Neural crest cell (in vitro differentiated cells): ENCODE measurements at places on chromosomes 5 and 9. TPM values are rescaled to one million over a fixed set of nuclear protein-coding genes. Genes with fewer than 3 reads are reported as not detected.
A peak's percentile ranks its signal among the peaks of the same experiment; 100 is the strongest.

DNA sequence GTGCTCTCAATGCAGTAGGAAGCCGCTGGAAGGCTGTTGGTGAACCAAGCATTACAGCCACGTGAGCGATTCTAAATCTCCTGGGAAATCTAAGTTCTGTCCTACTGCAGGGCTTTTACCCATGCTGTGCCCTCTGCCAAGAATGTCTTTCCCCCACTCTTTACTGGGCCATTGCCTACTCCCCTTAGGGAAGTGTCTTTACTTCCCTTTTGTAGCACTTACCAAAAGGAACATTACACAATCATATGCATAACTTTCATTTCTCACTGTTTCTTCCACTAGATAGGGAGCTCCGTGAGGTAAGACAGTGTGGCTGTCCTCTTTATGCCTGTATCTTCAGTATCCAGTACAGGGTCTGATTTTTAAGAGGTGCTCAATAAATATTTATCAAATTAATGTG, 241.7 kb upstream of the NR4A3 start:
- H3K4me1 ChIP-seq: no peaks in the 10 kb centered on the region
- H3K27me3 ChIP-seq: no peaks in the 10 kb centered on the region
- DNase-seq: no peak
- H3K4me3 ChIP-seq: no peak overlapping the region
- no peak overlapping the region for H3K27ac ChIP-seq
- no peaks in the 10 kb centered on the region for H3K36me3 ChIP-seq

The SHOC1 gene
- not detected in 2 replicates for total RNA-seq

The FIBCD1 gene
- 0.23 and 0.45 TPM in 2 replicates for total RNA-seq

GRCh38 chr9:135907006-135907430, 328 bp downstream of the CAMSAP1 start:
- H3K27me3 ChIP-seq: peaks cover 3% of the 10 kb centered on the region
- H3K27ac ChIP-seq: no peak overlapping the region
- no peak overlapping the region for H3K4me3 ChIP-seq
- peaks cover 53% of the 10 kb centered on the region for H3K4me1 ChIP-seq
- peak; percentile 40 for DNase-seq
- H3K36me3 ChIP-seq: peaks cover 38% of the 10 kb centered on the region

DNA sequence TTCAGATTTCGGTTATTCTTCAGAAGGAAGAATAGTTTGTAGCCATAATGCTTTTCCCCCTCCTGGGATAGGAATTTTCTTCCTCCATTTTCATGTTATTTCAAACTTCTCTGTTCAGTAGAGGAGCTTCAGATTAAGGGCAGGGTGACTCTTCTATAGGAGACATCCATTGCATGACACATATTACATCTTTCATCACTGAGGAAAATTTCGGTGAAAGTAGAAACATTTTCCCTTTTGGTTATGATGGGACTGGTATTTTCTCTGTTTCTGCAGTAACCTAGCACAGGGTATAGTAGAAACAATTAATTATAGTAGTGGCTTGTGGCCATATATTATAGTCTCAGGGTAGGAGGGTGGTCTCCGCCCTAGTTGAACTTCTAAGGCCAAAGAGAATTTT, 1.1 kb downstream of the IPO11 start:
- no peak for DNase-seq
- H3K4me1 ChIP-seq: peaks cover 19% of the 10 kb centered on the region
- H3K36me3 ChIP-seq: no peaks in the 10 kb centered on the region
- peak overlapping the region; percentile 84 for H3K4me3 ChIP-seq
- no peaks in the 10 kb centered on the region for H3K27me3 ChIP-seq

The GPR150 gene
- 0.14 TPM in 1 of 2 replicates, not detected in the other for total RNA-seq

DNA sequence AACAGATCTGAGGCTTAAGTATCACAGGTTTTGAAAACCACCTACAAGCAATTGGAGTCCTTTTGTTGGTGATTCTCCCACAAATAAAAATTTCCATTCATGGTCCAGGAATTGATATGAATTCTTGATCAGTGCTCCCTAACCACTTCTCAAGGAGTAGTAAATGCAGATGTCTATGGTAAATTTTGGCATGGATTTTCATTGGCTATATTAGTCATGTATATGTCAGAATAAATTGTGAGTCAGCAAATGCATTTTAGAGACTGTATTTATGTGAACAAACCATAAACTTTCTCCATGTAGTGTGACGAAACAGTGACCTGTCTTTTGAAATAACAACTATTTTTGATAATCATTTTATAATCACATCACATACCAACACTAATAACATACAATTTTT, 611.1 kb downstream of the HTR1A start:
- no peak for DNase-seq
- H3K4me3 ChIP-seq: no peak overlapping the region
- no peaks in the 10 kb centered on the region for H3K4me1 ChIP-seq
- H3K36me3 ChIP-seq: no peaks in the 10 kb centered on the region
- H3K27me3 ChIP-seq: peaks cover 5% of the 10 kb centered on the region

DNA sequence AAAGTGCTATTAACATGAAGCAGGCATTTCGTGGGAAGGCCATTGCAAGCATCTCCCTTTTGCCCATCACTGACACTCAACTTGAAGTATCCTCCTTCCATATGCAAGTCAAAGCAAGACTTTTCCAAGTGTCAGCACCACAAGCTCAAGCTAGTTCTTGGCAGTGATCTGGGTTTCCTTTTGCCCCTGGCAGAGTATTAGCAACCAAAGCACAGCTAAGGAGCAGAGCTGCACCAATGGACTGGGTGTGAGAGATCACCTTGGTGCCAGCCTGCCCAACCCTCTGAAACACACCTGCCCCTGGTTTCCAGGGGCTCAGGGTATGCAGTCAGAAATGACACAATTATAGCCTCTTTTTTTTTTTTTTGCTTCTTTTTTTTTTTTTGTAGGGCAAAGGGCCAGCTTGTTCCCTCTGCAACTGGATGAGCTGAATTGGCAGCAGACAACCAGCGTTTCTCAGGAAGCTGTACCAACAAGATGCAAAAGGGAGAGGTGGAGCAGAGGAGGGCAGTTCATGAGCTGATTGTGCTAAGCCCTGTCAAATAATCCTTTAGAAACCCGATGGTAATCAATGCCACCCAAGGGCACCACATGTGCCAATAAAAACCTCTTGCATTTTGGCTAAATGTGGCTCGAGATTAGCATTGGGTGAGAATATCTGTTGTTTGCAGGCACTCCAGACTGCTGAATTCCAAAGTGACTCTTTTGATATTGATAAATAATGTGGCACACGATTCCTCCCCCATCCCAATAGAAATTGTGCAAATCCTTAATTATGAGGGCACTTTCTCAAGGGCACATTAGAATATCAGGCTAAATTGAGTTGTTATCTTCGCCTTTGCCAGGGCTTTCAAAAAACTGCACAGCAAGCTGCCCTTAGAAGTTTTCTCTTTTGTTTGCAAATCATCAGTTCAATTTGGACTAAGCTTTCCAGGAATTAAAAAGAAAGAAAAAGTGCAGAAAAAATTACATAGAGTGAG, 192.4 kb downstream of the GAS1 start:
- no peaks in the 10 kb centered on the region for H3K27me3 ChIP-seq
- no peaks in the 10 kb centered on the region for H3K36me3 ChIP-seq
- no peak overlapping the region for H3K4me3 ChIP-seq
- H3K4me1 ChIP-seq: no peaks in the 10 kb centered on the region
- no peak for DNase-seq

The C5 gene
- total RNA-seq: 8.3 and 9.4 TPM in 2 replicates

DNA sequence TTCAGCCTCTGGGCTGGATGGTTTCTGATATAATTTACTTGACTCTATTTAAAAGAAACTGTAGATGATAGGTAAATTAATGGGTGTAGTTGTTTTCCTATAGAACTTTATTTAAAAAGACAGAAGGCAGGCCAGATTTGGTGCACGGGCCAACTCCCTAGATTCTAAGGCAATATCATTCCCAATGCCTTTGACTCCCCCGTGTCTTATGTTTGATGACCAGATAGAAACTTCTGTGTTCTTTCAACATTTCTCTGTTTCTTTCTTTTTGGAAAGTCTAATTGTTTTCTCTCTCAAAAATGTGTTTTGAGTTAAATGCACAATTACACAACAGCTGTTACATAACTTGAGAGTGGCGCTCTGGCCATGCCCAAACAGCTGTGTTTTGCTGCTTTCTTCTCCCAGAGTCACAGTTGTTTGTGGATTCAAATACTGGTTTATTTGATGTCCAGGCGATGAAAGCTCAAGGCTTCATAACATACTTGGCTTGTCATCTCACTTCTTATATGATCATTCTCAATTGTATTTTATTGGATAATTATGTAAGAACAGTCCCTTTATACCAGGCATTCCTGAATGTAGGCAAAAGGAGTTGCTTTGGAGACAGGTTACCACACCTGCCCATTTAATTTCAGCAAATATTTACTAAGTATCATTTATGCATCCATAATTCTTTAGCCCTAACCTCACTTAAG, 1.7 kb upstream of the ALDH1A1 start:
- H3K4me3 ChIP-seq: no peak overlapping the region
- H3K27ac ChIP-seq: no peak overlapping the region

DNA sequence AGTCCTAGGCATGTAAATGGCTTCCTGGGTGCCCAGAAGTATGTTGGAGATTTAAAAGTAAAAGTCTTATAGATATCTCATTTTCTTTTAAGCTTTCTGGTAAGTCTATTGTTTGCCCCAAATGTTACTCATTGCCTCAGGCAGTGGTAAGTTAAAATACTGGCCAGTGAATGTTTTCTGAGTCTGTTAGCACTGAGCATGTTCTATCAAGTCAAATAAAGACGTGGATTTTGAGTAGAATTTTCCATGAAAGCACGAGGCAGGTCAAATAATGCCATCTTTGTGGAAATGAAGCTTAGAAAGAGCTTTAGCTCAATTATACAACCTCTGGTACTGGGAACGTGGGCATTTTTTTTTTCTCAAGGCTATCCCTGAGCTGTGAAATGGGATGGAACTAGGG, 651.3 kb upstream of the ACO1 start:
- no peak for DNase-seq
- peaks cover 13% of the 10 kb centered on the region for H3K4me1 ChIP-seq
- no peak overlapping the region for H3K4me3 ChIP-seq
- no peaks in the 10 kb centered on the region for H3K36me3 ChIP-seq
- no peaks in the 10 kb centered on the region for H3K27me3 ChIP-seq
- H3K27ac ChIP-seq: no peak overlapping the region

The GLRX gene
- 10.3 and 10.4 TPM in 2 replicates for total RNA-seq

GRCh38 chr9:84731696-84732095, 62.2 kb downstream of the NTRK2 start:
- peaks cover 5% of the 10 kb centered on the region for H3K36me3 ChIP-seq
- DNase-seq: no peak
- H3K27me3 ChIP-seq: no peaks in the 10 kb centered on the region
- H3K4me3 ChIP-seq: no peak overlapping the region

DNA sequence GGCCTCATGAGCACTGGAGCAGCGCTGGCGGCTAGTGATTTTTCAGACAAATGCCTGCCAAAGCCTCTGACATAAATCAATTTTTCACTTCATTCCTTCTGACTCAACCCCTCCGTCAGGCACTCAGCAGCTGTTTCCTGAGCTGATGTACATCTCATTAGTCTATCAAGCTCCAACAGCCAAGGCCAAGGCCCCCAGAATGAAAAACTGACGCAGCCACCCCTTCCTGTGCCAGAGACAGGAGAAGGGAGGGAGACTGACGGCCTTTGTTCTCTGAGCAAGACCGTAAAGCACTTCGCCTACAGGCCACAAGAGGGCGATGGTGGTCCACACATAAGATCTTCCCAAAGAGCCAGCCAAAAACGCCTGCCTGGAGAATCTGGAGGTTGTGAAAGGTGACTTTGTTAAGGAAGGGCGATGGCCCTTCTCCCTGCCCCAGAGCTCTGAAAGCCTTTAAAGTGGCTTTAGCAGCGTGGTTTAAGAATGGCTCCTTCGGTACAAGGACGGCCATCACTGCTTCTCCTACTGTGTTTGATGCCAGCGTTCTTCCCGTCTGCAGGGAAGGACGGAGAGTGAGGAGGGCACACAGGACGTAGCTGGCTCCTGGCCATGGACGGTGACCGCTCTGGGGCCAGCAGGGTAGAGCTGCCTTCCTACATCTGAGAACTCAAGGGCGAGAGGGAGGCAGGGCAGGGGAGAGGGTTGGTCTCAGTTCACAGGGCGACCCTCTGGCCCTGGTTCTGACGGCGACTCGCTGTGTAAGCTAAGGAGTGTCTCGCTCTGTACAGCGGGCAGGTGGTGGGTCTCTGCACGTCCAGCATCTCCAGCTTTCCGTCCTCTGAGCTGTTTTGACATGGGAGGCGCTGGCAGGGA, 37.0 kb downstream of the ALG2 start:
- no peak overlapping the region for H3K4me3 ChIP-seq
- peaks cover 7% of the 10 kb centered on the region for H3K4me1 ChIP-seq
- H3K27ac ChIP-seq: peak overlapping the region; percentile 93

The NR4A3 gene
- 0.91 and 0.93 TPM in 2 replicates for total RNA-seq

DNA sequence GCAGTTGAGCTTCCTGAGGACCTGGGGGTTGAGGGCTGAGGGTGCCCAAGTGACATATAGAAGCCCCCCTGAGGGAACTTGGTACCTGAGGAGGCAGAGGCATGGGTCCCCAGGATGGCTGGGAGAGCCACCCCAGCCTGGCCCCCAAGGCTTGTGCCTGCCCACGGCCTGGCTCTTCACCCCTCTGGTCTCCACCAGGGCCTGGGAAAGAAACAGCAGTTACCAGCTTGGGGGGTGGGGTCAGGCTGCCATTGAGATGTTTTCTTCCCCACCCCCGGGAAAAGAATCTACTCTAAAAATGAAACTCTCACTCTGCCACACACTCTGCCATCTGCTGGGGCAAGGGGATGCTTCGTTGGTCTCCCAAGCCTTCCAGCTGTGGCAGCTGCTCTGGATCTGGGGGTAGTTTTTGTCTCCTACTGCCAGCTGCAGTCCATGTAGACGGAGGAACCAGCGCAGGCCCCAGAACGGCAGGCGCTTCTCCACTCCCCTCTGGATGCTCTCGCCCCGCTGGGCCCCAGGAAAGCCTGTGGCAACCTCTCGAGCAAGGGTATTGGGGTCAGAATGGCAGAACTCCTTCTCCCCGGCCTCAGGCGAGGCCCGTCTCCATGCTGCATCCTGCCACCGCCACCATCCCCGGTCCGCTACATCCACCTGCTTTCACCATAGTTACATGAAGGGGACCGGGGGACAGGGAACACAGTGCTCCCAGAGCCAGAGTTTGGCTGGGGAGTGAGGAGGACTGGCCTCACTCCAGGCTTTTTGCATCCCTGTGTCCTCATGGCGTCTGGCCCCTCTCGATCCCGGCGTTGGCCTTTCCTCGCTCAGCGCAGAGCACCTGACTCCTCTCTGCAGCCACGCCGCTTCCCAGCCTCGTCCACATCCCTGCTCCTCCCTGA, 123.5 kb downstream of the DAB2IP start:
- no peaks in the 10 kb centered on the region for H3K27me3 ChIP-seq
- H3K27ac ChIP-seq: peak overlapping the region; percentile 86
- peaks cover 17% of the 10 kb centered on the region for H3K4me1 ChIP-seq
- DNase-seq: no peak
- H3K4me3 ChIP-seq: no peak overlapping the region

DNA sequence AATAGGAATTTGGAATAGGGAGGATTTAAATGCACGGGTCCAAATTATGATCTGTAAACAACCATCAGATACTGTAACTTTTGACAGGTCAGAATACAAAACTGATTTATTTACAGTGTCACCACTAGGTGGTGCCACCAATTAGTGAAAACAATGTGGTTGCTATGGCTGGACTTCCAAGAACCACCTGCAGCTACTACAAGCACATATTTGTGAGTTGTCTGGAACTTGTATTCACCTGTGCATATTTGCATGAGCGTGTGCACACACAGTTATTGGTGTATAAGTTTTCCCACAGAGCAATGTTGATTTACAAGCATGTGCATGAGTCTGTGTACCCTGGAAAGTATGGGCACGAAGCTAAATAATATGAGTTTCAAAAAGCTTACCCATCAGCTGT, 3.0 kb upstream of the HRCT1 start:
- no peak overlapping the region for H3K4me3 ChIP-seq
- peaks cover 26% of the 10 kb centered on the region for H3K27me3 ChIP-seq
- no peak overlapping the region for H3K27ac ChIP-seq
- peaks cover 19% of the 10 kb centered on the region for H3K4me1 ChIP-seq
- H3K36me3 ChIP-seq: no peaks in the 10 kb centered on the region
- no peak for DNase-seq

The ZMYND19 gene
- total RNA-seq: 71.9 and 72.6 TPM in 2 replicates
